ENCODE measurements at places on chromosomes 5 and 9.

DNA sequence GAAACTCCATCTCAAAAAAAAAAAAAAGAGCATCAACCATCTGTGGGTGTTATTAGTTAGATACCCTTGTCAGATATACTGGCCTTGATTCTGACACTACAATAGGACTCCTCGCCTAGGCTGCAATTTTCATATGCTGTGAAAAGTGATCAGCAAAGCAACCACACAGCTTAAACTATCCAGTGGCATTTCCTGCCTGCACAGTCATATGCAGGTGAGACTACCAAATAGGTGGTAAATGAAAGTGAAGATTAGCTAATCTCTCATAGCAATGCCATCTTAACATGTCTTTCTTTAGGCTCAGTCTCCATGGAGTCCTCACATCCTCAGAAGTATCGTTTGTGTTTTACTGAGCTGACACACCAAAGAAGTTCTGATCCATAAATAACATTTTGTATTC, 40.8 kb downstream of the GRAMD2B start:
- DNase-seq, result no peak

- DNase-seq, result no peak
Observed at GRCh38 chr5:53991942-53992341, 318.4 kb downstream of the ARL15 start.

- peak; percentile 93 for DNase-seq
Observed at GRCh38 chr5:134100283-134101091, 14.0 kb upstream of the TCF7 start.

- DNase-seq, result no peak
Observed at GRCh38 chr5:107542428-107542827, 128.3 kb downstream of the EFNA5 start.

DNA sequence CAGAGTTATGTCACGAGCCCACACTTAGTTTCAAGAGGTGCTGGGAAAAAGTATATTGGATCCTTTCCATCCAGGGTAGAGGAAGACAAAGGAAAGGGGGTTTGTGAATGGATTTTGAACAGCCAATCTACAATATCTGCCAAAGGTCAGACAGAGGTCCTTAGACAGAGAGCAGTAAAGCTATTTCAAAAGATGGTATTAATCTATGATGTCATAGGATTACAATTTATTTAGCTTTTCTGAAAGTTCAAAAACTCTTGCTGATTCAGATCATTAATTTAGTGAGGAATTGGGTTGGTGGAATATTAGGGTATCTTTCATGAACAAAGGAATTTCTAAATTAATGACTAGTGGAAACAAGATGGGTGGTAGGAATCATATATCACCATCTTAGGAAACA, 126.9 kb downstream of the NTRK2 start:
- no peak for DNase-seq

DNA sequence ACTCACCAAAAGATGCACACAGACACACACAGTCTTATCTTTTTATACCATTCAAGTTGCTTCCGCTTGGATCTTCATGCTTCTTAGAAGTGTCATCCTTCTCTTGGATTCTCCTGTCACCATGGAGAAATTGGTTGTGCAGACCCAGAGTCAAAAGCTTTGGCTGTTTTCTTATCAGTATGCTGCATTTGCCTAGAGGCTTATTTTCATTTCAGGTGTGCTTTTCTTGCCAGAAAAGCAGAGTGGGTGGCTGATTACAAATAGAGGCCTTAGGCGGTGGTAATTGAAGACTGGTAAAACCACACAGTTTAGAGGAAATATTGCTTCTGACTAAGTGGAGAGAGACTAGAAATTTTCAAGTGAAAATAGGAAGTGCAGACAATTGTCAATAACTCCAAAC, 70.2 kb upstream of the TLE4 start:
- no peak for DNase-seq

- no peak for DNase-seq
Observed at GRCh38 chr5:151104795-151105194, 24.0 kb upstream of the TNIP1 start.

DNA sequence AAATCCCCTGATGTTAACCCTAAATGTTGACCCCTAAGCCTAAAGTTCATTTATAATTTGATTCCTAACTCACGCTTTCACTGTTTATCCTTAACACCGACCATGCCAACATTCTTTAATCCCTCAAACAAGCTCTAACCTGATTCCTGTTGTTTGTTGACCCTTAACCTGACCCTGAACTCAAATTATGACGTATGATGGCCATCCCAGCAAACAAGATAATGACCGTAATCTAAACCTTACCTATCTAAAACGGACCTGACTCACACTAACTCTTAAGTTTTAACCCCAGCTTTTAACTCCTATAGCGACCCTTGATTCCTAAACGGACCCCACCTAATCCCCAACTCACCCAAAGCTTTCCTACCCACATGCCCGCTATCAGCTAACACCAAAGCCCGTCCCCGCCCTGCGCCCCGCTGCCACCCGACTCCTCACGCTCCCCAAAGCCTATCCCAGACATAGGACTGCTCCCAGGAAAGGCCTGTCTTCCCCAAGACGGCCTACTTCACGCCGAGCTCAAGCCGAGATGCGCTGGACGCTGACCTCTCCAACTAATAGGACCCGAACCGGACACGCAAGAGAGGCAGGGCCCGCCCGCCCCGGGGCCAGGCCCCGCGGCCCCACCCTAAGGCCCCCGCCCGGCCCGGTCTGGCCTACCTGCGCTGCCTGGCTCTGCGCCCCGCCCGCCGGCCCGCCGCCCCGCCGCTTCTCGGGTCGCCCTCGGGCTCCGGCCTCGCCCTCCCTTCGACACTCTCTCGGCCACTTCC, 395 bp downstream of the TLN1 start:
- no peak for DNase-seq

- no peak for DNase-seq
Observed at GRCh38 chr9:125755340-125755739, 8.2 kb downstream of the PBX3 start.

DNA sequence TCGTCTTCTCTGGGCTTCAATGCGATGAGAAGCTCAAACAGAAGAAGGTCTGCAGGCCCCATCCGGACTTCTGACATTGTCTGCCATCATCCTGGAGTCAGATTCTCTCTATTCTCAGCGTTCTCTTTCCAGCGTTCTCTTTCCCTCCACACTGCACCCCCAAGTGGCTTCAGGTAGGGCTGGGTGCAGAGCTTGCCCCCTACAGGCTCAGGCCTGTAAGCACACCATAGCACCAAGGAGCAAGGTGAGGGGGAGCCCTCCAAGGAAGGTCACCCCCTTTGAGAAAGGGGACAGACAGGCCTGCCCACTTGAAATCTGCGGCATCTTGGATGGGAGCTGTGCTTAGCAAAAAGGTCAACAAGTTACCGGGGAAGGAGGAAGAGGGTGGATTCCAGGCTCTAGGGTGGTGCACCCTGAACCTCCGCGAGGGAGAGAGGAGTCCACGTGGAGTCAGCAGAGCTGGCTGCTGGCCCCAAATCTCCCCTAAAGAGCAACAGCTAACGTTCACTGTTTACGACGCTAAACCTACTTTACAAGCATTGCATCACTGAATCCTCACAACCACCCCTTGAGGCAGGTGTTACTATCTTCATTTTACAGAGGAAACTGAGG, 27.5 kb downstream of the GPX3 start:
- DNase-seq, result peak; percentile 28

DNA sequence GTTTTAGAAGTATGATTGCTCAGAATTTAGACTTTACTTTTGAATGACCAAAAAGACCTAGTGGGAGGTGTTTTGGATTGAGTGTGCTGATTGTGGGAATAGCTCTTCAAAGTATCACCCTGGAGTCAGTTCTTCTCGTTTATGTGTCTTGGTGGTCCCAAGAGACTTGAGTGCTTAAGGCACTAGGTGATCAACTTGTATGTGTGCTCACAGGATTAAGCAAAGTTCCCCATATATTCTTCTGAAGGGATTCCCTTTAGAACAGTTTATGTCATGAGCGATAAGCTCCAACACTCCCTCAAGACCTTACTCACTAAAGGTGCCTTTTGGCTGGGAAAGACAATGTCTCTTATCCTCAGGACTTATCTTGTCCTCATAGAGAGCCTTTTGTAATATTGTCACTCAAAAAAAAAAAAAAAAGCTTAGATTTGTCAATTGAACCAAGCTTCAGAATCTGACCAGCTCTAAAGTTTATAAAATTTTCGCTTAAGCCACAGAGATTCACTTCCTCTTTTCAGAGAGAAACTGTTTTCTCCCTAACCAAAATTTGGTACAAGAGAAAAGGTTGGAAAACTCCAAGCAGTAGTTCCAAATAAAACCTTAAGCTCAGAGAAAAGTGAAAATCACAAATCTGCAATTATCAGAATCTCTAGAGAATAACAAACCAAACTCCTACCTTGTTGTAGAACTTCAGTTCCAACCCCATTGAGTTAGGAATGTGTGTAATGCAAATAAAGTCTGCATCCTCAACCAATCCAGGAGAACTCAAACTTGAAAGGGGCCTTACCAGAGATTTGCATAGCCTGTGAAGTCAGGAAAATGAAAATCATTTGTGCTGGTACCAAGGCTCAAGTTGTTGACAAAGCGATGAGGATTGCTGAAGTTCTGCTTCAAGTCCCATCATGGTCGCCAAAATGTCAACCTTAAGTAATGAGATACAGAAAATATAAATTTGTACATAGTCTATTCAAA, 40.0 kb upstream of the PDZD2 start:
- DNase-seq, result no peak

- DNase-seq, result no peak
Observed at GRCh38 chr5:169944922-169945680, 35.2 kb downstream of the INSYN2B start.

DNA sequence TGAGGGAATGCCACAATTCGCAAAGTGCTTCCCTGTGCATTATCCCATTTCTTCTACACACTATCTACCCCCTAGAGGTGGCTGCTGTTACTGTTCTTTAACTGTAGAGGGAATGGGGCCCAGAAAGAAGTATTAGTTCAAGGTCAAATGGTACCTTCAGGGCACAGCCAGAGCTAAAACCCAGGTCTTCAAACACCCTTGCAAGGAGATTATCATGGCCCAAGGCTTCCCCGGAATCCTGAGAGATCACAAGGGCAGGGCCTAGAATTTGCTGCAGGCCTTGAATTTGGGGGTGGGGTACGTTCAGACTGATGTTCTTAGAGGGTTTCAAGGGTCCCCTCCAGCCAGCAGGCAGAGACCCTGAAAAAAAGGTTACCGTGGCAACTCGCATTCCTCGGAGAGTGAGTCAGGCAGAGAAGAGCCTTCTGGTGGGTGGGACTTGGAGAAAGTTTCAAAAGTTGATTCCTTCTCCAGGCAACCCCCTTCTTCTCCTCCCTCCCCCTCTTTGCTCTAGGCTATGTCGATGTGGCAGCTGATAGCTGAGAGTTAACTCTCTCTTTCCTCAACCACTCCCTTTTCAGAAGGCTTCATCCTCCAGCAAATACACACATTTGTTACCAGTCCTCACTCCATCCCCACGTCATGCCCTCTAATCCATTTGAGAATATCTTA, 1.9 kb downstream of the SPARC start:
- no peak for DNase-seq

- DNase-seq, result peak; percentile 95
Observed at GRCh38 chr9:34637356-34638137, at the start of gene SIGMAR1. SIGMAR1 (minus strand) TSS chr9:34637787; CDS start chr9:34637697, 90 bp downstream.

DNA sequence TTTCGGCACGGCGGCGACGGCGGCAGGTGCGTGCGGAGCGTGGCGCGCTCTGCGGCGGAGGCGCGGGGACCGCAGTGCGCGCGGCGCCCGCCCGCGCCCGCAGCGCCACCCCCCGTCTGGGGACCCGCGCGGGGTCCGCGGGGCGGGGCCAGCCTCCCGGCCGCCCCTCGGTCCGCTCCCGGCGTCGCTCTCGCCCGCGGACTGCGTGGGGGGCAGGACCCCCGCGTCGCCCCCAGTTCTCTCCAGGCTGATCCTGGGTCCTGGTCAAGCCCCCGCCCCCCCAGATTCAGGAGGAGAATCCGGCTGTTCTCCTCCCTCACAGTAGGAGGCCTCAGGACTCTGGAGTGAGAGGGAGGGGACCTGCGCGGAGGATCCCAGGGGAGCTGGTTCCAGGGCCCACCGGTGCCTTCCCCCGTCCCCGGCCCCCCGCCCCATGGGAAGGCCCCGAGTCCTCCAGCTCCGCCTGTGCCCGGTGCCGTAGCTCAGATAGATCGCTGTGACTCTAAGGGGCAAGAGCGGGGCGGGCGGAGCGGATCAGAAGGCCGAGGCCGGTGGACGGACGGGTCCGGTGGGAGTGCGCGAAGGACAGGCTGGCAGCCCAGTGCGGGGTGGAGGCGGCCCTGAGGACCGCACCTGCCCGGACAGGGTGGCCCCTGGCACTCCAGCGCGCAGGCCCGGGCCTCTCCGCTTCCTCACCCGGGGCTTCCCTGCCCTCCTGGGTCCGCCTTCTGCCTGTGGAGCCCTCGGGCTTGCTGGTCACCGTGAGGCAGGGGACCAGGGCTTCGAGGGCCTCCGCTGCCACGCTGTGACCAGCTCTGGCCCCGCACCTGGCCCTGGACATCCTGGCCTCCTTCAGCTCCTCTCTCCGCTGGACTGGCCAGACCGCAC, at the start of gene RNF208:
Gene RNF208 (minus strand): TSS at position 51 of the 888 bp plus-strand sequence. CDS start 1,028 bp downstream, outside the sequence.
- no peak for DNase-seq

- DNase-seq, result no peak
Observed at GRCh38 chr9:15469862-15470261, 40.9 kb downstream of the PSIP1 start.

DNA sequence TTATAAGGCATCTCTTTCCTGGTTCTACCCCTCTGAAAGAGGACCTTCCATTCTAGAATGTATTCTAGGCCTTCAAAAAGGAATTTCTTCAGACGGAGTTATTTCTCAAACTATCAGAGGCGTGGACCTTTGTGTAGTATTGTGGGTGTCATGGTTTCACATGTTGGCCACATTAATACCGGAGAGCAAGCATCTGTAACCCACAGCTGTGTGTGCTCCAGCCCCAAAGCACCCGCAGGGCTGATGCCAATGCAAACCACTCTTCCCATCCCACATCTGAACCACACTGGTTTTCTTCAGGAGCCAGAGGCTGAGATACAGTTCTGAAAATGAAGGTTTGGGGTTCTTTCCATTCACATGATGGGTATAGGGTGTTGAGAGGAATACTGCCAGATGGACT, 127.1 kb downstream of the BNC2 start:
- no peak for DNase-seq

- no peak for DNase-seq
Observed at GRCh38 chr5:79612667-79613198, 492 bp downstream of the TENT2 start.

DNA sequence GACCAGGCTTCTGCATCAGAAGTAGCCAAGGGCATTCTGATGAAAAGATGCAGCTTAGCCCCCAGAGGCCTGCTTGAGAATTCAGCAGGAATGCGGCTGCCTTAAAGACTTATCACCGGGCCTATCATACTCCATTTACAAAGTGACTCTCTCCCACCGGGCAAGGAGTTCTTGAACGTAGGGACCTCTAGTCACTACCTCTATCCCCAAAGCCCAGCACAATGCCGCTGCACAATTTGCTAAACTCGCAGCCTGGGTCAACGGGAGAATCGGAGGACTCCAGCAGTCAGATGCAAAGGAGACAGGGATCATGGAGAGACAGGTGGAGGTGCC, 661 bp downstream of the PDCL start:
- DNase-seq, result no peak
